A549 treated with Mapracorat at 1 μM for 4 hours (cell line): ENCODE measurements at places on chromosomes 16 and 17. TPM values are rescaled to one million over a fixed set of nuclear protein-coding genes. Genes with fewer than 3 reads are reported as not detected.

Gene PHOSPHO1
- total RNA-seq: 0.44 to 0.85 TPM (median 0.48 TPM) in 5 replicates

Gene SLC35B1
- total RNA-seq: 86.6 to 99.9 TPM (median 92.7 TPM) in 5 replicates

Gene FNDC8
- total RNA-seq: 0.10 to 0.28 TPM (median 0.10 TPM) in 3 of 5 replicates, not detected in the others

Gene SLC22A31
- total RNA-seq: 0.90 to 1.9 TPM (median 1.2 TPM) in 5 replicates

Gene ODAD4
- 1.2 to 1.8 TPM (median 1.4 TPM) in 5 replicates for total RNA-seq

Gene NOG
- 0.78 to 1.4 TPM (median 1.1 TPM) in 5 replicates for total RNA-seq

Gene KLHL10
- total RNA-seq: 0.10 to 0.18 TPM (median 0.12 TPM) in 3 of 5 replicates, not detected in the others

Gene TBC1D24
- 4.8 to 8.2 TPM (median 7.5 TPM) in 5 replicates for total RNA-seq

Gene SOX9
- total RNA-seq: 7.3 to 9.7 TPM (median 8.1 TPM) in 5 replicates

Gene PGP
- 16.2 to 35.5 TPM (median 34.1 TPM) in 5 replicates for total RNA-seq

Gene CES5A
- not detected in 5 replicates for total RNA-seq

Gene HOXB13
- 1.8 to 2.4 TPM (median 2.1 TPM) in 5 replicates for total RNA-seq

Gene DYNLRB2
- not detected in 5 replicates for total RNA-seq

Gene FN3K
- total RNA-seq: 7.2 to 9.8 TPM (median 8.6 TPM) in 5 replicates

Gene FOXJ1
- total RNA-seq: 0.41 to 0.80 TPM (median 0.70 TPM) in 5 replicates

Gene PRAC1
- not detected in 5 replicates for total RNA-seq

Gene AANAT
- 0.20 to 0.81 TPM (median 0.64 TPM) in 4 of 5 replicates, not detected in the other for total RNA-seq

Gene SYT17
- total RNA-seq: 9.7 to 13.1 TPM (median 11.0 TPM) in 5 replicates

Gene HOXB6
- 2.9 to 5.9 TPM (median 5.1 TPM) in 5 replicates for total RNA-seq

Gene MLLT6
- 19.4 to 33.3 TPM (median 27.6 TPM) in 5 replicates for total RNA-seq

Gene NPIPA8
- 0.37 to 1.1 TPM (median 0.73 TPM) in 5 replicates for total RNA-seq

Gene SEPTIN12
- not detected in 5 replicates for total RNA-seq

Gene THAP11
- 24.3 to 41.1 TPM (median 39.8 TPM) in 5 replicates for total RNA-seq

Gene SERPINF2
- total RNA-seq: 2.3 to 3.5 TPM (median 2.9 TPM) in 5 replicates

Gene KRTAP9-3
- not detected in 5 replicates for total RNA-seq

Gene KRTAP9-8
- total RNA-seq: not detected in 5 replicates
